ENCODE measurements at places on chromosomes 3 and 15.
A peak's percentile ranks its signal among the peaks of the same experiment; 100 is the strongest.

DNA sequence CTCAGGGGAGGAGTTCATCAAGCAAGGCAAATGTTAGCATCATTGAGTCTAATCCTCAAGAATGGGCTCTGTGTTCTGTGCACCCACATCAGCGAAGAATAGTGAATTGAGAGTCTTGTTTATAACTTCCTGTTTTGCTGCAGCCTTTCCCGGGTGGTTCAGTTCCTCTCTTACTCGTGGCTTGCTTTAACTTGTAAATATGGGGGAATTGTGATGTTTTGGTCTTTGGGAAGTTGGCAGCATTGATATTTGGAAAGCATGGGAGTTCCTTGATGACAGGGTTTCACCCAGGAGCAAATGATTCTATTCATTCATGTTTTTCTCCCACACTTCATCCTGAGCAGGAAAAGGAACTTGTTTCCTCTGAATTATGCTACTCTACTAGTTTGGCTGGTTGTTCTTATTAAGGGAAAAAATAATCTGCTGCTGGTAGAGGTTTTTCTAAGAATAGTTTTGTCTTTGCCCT, 40.4 kb downstream of the GPD1L start:
- no peak for DNase-seq

DNA sequence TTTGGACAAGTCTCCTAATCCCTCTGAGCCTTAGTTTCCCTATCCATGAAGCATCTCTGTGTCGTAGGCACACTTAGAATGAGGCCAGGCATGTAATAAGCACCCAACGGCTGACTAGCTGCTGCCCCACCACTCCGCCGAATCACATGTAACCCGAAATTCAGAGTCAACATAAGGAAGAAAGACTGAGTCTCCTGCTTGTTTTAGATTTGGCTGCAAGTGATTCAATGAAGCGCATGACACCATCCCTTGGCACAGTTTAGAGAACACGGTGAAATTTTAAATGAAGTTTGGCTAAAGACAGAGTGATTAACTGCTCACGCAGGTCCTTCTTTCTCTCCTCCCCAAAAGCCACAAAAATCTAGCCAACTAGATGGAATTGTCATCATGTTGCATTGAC, 279.2 kb downstream of the TLE3 start:
- no peak for DNase-seq

- no peak for DNase-seq
Observed at GRCh38 chr3:20186600-20187004, 596 bp upstream of the SGO1 start.

GRCh38 chr3:129596194-129597086, 10.0 kb downstream of the PLXND1 start:
- no peak for DNase-seq

GRCh38 chr3:61572879-61573278, 11.5 kb downstream of the PTPRG start:
- no peak for DNase-seq

- DNase-seq, result peak; percentile 54
Observed at GRCh38 chr3:48989796-48990635, at the start of gene P4HTM. Gene P4HTM (plus strand): TSS chr3:48990241. CDS start chr3:48990257, 16 bp downstream.

DNA sequence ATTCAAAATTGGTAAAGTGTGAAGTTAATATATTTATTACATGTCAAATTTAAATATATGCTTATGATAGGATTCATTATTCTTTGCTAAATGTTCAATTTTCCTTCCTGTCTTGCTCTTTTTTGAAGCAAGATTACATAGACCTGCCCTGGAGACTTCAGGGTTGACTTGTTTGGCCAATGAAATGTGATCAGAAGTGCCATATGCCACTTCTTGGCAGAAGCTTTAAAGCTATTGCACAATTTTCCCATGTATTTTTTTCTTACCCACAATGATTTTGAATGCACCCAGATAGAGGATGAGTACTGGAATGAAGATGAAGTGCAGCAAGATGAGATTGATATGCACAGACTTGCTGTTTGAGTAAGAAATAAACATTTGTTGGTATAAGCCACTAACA, 406.3 kb upstream of the BCHE start:
- DNase-seq, result no peak
